ENCODE measurements at places on chromosomes 4 and X. TPM values are rescaled to one million over a fixed set of nuclear protein-coding genes. Genes with fewer than 3 reads are reported as not detected.

- DNase-seq: peak; percentile 62
- H3K27ac ChIP-seq: no peak overlapping the region
- H3K27me3 ChIP-seq: no peaks in the 10 kb centered on the region
- H3K36me3 ChIP-seq: no peaks in the 10 kb centered on the region
Measured at GRCh38 chrX:119004920-119005524, 30.6 kb downstream of the LONRF3 start.

GRCh38 chrX:149638860-149639259 is 7.3 kb upstream of the TMEM185A start:
- H3K27me3 ChIP-seq: peaks cover 49% of the 10 kb centered on the region
- H3K4me3 ChIP-seq: no peak overlapping the region
- no peaks in the 10 kb centered on the region for H3K36me3 ChIP-seq
- H3K4me1 ChIP-seq: no peaks in the 10 kb centered on the region

GRCh38 chrX:99033226-99033901 is 1376.7 kb downstream of the PCDH19 start:
- DNase-seq: no peak
- no peaks in the 10 kb centered on the region for H3K27me3 ChIP-seq
- no peaks in the 10 kb centered on the region for H3K36me3 ChIP-seq
- no peak overlapping the region for H3K4me3 ChIP-seq
- no peak overlapping the region for H3K27ac ChIP-seq

DNA sequence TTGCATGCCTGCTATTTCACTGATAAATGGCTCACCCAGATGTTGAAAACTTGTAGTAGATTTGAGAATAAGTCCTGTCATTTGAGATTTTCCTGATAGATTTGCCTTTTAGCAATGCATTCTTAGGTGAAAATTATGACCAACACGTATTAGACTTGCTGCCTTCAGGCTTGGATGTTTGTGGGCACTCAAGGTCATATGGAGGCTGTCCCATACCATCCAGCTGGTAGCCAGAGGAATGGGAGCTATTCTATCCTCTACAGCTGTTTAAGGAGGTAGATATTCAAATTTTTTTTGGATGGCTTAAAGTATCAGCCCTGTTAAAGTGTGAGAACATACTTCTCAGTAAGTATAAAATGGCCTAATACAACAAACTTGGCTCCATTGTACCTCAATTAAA is 34.7 kb downstream of the RTL3 start:
- DNase-seq: no peak
- no peak overlapping the region for H3K27ac ChIP-seq
- H3K36me3 ChIP-seq: no peaks in the 10 kb centered on the region
- H3K4me1 ChIP-seq: no peaks in the 10 kb centered on the region

DNA sequence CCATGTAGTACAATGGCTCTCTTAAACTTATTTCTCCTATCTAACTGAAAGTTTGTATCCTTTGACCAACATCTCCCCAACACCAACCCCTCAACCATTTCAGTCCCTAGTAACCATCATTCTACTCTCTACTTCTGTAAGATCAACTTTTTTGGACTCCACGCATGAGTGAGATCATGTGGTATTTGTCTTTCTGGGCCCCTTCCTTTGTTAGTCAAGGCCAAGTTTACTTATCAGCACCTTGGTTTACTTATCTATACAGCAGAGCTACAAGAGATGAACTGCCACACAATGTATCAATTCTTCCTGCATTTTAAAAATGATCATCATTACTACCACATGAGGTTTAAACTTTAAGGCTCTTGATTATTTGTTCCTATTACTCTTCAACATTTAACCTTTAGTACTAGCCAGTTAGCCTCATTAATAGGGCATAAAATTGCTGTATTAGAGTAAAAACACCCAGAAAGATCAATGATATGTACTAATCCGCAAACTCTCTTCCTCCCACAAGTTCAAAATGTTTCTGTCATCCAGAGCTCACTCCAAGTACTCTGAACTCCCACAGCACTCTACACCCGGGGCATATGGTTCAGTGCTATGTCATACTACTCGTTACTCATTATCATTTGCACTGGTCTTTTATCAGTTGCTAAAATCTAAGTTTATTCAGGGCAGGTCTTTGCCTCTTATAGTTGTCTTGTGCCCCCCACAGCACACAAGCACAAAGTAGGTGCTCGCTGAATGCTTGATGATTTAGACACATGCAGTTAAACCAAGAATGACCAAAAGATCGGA is 145.7 kb upstream of the ADAMTS3 start:
- H3K27ac ChIP-seq: no peak overlapping the region
- peaks cover 15% of the 10 kb centered on the region for H3K27me3 ChIP-seq
- H3K36me3 ChIP-seq: no peaks in the 10 kb centered on the region
- H3K4me3 ChIP-seq: no peak overlapping the region
- DNase-seq: no peak

GRCh38 chr4:38512840-38513239 is 151.2 kb upstream of the KLF3 start:
- H3K4me1 ChIP-seq: no peaks in the 10 kb centered on the region
- H3K4me3 ChIP-seq: no peak overlapping the region
- H3K27me3 ChIP-seq: no peaks in the 10 kb centered on the region
- H3K36me3 ChIP-seq: no peaks in the 10 kb centered on the region
- H3K27ac ChIP-seq: no peak overlapping the region

GRCh38 chr4:33104273-33104672 is 2384.1 kb downstream of the PCDH7 start:
- H3K4me3 ChIP-seq: no peak overlapping the region
- no peaks in the 10 kb centered on the region for H3K36me3 ChIP-seq
- no peaks in the 10 kb centered on the region for H3K4me1 ChIP-seq
- no peak overlapping the region for H3K27ac ChIP-seq
- H3K27me3 ChIP-seq: no peaks in the 10 kb centered on the region
- no peak for DNase-seq

GRCh38 chr4:16262188-16262587 is 35.9 kb upstream of the TAPT1 start:
- H3K4me1 ChIP-seq: no peaks in the 10 kb centered on the region
- no peak overlapping the region for H3K27ac ChIP-seq
- no peaks in the 10 kb centered on the region for H3K27me3 ChIP-seq
- H3K36me3 ChIP-seq: no peaks in the 10 kb centered on the region
- no peak for DNase-seq

GRCh38 chr4:140267576-140267975 is 105.9 kb upstream of the SCOC start:
- H3K4me3 ChIP-seq: peak overlapping the region; percentile 35
- peaks cover 4% of the 10 kb centered on the region for H3K36me3 ChIP-seq
- H3K27me3 ChIP-seq: peaks cover 12% of the 10 kb centered on the region
- H3K4me1 ChIP-seq: peaks cover 20% of the 10 kb centered on the region
- H3K27ac ChIP-seq: peak overlapping the region; percentile 68

DNA sequence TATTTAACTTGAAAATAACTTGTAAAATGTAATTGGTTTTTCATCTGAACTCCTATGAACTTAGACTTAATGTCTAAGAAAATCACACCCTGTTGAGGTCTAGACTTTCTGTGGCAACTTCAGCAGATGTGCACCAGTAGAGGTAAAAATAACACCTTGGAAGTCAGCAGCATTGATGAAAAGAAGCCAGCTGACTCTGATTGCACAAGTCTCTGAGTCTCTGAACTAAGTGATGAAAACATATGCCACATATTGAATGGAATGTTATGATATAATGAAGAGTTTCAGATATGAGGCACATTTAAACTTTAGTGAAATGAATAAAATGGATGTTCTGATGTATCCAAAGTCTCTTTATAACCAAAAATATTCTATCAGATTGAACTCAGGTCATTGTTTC is 155.4 kb downstream of the GPM6A start:
- no peaks in the 10 kb centered on the region for H3K4me1 ChIP-seq
- H3K36me3 ChIP-seq: no peaks in the 10 kb centered on the region
- H3K27me3 ChIP-seq: no peaks in the 10 kb centered on the region
- no peak overlapping the region for H3K27ac ChIP-seq
- no peak overlapping the region for H3K4me3 ChIP-seq

DNA sequence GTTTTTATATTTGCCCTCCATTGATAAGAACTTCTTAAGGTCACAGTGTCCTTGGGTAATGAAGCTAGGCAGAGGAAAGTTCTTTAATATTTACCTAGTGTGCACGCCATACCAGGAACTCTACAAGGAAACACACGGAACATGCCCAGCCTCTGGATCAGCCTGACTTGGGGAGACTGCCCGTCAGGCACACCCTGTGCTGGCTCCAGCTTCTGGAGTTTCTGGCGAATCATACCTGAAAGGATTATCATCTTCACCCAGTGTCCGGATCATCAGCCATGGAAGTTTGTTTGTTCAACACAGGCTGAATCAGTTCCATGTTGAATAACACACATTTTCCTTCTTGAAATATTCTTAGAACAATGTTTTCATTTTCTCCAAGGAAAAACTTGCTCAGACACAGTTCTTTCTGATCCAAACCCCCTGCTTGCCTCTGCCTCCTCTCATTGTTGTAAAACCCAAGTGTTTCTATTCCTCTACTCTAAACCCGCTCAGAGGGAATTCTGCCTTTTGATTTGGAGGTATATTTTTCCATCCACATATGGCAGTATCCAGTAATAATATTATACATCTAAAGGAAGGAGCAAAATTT is 176.7 kb downstream of the SHROOM3 start:
- no peaks in the 10 kb centered on the region for H3K36me3 ChIP-seq
- H3K27me3 ChIP-seq: no peaks in the 10 kb centered on the region
- peaks cover 35% of the 10 kb centered on the region for H3K4me1 ChIP-seq
- peak overlapping the region; percentile 59 for H3K4me3 ChIP-seq
- peak overlapping the region; percentile 82 for H3K27ac ChIP-seq
- no peak for DNase-seq

DNA sequence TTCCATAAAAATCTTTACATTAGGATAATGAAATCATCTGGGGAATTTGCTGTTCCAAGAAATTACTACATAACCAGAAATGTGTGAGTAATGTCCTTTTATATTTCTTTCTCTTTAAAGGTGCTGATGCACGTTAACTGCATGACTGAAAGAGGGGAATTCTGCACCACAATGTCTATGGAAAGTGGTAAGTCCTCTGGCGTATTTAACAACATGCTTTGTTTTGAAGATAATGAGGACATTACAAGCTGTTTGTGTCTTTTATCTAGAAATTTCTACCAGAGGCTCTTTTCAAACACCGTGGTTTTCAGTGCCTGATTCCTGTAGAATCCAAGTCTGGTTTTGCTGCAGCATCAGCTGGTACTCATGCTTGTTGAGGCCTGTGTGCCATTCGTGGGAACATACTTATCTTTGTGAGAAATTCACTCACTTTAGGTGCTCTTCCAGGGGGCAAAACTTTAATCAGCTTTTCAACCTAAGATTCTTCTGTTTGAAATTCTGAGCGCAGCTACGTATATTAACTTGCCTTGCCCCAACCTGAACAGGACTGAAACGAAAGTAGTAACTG is 257.2 kb downstream of the PDHA2 start:
- no peaks in the 10 kb centered on the region for H3K4me1 ChIP-seq
- H3K27me3 ChIP-seq: no peaks in the 10 kb centered on the region
- no peaks in the 10 kb centered on the region for H3K36me3 ChIP-seq
- H3K27ac ChIP-seq: no peak overlapping the region
- no peak for DNase-seq
- no peak overlapping the region for H3K4me3 ChIP-seq

DNA sequence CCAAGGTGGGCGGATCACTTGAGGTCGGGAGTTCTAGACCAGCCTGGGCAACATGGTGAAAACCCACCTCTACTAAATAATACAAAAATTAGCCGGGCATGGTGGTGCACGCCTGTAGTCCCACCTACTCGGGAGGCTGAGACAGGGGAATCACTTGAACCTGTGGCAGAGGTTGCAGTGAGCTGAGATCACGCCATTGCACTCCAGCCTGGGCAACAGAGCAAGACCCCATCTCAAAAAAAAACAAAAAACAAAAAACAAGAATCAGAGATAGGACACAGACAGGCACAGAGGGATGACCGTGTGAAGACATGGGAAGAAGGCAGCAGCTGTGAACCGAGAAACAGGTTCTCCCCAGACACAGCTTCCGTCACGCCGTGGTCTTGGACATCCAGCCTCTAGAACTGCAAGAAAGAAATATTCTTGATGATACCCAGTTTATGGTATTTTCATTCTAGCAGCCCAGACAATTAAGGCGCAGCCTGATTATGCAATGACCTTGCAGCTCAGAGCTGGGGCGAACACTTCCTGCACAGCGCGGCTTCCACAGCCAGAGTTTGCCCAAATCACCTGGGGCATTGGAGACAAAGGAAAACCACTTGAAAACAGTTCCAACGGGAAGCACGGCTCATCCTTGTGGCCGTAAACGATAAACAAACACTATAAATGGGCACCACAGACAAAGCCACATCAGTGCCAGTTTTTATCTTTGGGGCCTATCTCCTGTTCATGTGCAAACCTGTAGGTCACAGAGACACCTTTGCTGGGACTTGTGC is 4.2 kb upstream of the ARSD start:
- no peak for DNase-seq
- H3K27ac ChIP-seq: no peak overlapping the region
- H3K27me3 ChIP-seq: no peaks in the 10 kb centered on the region
- H3K4me3 ChIP-seq: no peak overlapping the region

GRCh38 chrX:75181721-75182120 is 25.6 kb upstream of the ABCB7 start:
- H3K36me3 ChIP-seq: no peaks in the 10 kb centered on the region
- no peaks in the 10 kb centered on the region for H3K27me3 ChIP-seq
- no peak overlapping the region for H3K4me3 ChIP-seq
- no peak overlapping the region for H3K27ac ChIP-seq
- H3K4me1 ChIP-seq: no peaks in the 10 kb centered on the region
- no peak for DNase-seq

DNA sequence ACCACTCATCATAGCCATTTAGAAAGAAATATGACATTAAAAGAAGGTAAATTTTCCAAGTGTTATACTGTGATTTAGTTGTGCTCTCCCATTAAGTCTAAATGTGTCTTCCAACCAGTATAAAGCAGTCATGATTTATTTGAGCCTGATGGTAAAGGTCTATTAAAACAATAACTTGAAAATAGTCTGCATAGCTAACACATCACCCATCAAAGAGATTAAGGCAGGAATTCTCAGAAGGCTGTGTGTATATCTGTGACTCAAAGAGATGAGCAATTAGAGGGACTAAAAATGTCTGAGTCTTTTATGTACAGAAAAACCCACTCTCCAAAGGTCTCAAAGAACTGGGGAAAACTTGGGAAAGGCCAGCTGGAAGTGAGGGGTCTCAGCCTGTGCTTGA is 70.3 kb upstream of the IQCM start:
- no peak for DNase-seq
- no peak overlapping the region for H3K4me3 ChIP-seq
- H3K27me3 ChIP-seq: no peaks in the 10 kb centered on the region
- peaks cover 16% of the 10 kb centered on the region for H3K4me1 ChIP-seq

Gene GAB3
- not detected for total RNA-seq

Gene ANOS1
- 0.33 TPM for total RNA-seq

Gene RHOXF2
- not detected for total RNA-seq

Gene MAGEA9B
- total RNA-seq: not detected

Data from Calu3 (cell line).